Calu3 (cell line): ENCODE measurements at places on chromosomes 7 and 10. TPM values are rescaled to one million over a fixed set of nuclear protein-coding genes. Genes with fewer than 3 reads are reported as not detected.

RAB19 gene
- total RNA-seq: 4.7 and 7.1 TPM in 2 replicates

GJC3 gene
- total RNA-seq: not detected in 2 replicates

SPRN gene
- 0.15 TPM in 1 of 2 replicates, not detected in the other for total RNA-seq

SEC61A2 gene
- 7.0 and 7.4 TPM in 2 replicates for total RNA-seq

VPS37D gene
- total RNA-seq: 0.94 and 1.3 TPM in 2 replicates

ZSCAN25 gene
- total RNA-seq: 12.9 and 13.5 TPM in 2 replicates

STAM gene
- total RNA-seq: 16.6 and 17.0 TPM in 2 replicates

AP5Z1 gene
- 66.1 and 70.7 TPM in 2 replicates for total RNA-seq

MYOF gene
- 468 and 474 TPM in 2 replicates for total RNA-seq

NCF1 gene
- total RNA-seq: 0.51 TPM in 1 of 2 replicates, not detected in the other

SSBP1 gene
- 162 and 164 TPM in 2 replicates for total RNA-seq

GPNMB gene
- total RNA-seq: 5.8 and 6.1 TPM in 2 replicates
